ENCODE measurements at places on chromosomes 3 and 15. TPM values are rescaled to one million over a fixed set of nuclear protein-coding genes. Genes with fewer than 3 reads are reported as not detected.

Gene TMC3
- not detected for total RNA-seq

Gene PSMD6
- total RNA-seq: 78.7 TPM

Gene NANOGP8
- not detected for total RNA-seq

Gene CIB2
- total RNA-seq: 17.3 TPM

Gene FAM107A
- not detected for total RNA-seq
